ENCODE measurements at places on chromosomes 13 and 19.

- no peak for DNase-seq
Observed at GRCh38 chr13:36536546-36536945, 104.3 kb downstream of the CCNA1 start.

- DNase-seq = no peak
Observed at GRCh38 chr13:97254816-97255215, 32.7 kb downstream of the MBNL2 start.

DNA sequence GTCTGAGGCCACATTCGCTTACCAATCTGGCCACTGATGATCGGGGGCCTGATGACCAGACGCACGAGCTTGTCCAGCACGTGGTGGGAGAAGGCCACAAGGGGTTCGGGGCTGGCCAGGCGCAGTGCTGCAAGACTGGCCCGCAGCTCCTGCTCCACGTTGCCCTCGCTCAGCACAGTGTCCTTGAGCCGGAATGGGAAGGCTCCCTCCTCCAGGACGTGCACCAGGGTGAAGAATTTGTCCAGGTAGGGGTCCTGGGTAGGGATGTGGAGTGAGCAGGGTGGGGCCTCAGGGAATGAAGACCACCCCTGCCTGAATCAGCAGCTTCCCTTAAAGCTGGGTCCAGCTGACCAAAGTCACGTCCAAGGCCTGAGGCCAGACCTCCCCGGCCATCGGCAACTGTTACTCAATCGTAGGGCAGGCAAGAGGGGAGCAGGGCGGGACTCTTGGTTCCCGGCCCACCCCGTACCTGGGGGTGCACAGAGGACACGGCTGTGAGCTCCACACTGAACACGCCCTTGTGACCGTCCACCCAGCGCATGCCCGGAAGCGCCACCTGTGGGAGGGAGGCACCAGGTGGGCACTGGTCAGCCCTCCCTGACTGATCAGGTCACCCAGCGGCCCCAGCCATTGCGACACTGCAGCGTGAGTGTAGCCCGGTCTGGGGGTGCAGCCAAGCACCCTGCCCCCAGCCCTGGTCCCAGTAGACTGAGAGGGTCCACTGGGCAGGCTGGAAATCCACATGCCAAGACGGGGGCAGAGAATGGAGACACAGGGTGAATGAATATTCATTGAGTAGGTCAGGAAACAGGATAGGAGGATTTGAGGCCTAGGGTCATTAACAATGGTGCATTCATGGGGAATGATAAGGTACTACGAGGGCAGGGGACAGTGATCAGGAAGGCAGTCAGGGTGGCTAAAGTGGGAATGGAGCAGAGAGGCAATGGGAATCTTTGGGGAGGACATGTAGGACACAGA lies 2.8 kb upstream of the ANGPTL8 start:
- no peak for DNase-seq

DNA sequence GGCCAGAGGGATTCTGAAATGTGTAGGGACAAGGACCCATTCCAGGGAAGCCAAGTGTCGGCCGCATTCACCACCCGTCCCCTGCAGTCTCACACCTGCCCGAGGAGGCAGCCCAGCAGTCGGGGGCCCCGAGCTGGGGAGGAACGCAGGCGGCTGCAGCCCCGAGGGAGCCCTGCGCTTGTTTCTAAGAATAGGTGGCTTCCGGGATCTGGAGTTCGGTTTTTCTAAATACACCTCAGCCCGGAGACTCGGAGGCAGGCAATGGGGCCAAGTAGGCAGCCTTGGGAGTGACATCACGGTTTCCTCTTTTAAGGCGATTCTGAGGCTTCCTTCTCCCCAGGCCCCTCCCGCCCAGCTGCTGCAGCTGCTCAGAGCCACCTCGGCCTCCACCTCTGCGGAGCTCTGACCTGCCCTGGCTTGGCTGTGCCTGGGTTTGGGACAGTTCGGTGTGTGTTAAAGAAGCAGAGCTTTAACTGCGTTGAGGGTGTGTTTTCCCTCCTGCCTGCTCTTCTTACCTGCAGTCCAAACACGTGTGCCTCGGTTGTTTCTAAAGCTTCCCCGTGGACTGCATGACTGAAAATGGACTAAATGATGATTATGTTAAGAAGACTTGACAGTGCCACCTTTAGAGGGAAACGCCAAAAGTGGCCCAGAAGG lies 80.5 kb downstream of the COL4A2 start:
- DNase-seq = no peak

GRCh38 chr13:43947897-43948458 lies 68.3 kb downstream of the LACC1 start:
- DNase-seq = no peak

DNA sequence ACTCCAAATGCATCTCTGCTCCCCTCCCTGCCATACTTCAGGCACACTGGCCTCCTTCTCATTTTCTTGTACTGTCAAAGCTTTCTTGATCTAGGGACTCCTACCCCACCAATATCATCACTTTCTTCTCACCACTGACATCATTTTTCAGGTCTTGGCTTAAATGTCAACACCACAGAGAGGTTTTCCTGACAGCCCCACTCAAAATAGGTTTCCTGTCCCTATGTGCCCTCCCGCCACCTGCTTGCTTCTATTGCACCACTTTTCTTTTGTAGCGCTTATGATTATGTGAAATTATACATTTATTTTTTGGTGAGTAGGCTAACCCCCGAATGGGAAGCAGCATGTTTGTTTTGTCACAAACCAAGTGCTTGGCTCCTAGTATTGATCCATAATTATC lies 164.6 kb downstream of the NDFIP2 start:
- no peak for DNase-seq

DNA sequence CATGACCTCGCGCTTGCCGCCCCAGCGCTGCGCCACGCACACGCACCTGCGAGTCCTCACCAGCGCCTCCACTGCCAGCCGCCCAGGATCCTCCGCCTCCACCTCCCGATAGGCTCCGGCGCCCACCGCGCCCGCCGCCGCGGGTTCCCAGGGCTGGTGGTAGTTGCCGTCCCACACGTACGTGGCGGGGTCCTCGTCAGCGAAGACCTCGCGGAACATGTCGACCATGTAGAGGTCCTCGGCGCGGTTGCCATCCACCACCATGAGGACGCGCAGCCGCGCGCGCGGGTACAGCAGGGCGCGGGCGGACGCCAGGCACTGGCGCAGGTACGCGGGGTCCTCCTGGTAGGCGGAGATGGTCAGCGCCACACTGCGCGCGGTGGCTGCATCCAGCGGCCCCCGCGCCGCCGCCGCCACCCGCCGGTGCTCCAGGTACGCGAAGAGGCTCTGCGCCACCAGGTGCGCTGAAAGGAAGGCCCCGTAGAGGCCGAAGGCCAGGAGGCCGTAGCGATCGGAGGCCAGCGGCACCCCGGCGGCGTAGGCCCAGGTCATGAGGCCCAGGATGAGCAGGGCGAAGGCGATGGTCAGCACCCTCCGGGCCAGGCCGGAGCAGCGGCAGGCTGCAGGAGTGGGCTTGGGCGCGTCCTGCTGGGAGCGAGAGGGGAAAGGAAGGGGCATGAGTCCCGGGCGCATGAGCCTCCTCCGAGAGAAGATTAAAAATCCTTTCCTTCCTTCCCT lies 4.4 kb downstream of the HAS1 start:
- DNase-seq = no peak

GRCh38 chr13:33840402-33840801 lies 22.5 kb downstream of the RFC3 start:
- no peak for DNase-seq

DNA sequence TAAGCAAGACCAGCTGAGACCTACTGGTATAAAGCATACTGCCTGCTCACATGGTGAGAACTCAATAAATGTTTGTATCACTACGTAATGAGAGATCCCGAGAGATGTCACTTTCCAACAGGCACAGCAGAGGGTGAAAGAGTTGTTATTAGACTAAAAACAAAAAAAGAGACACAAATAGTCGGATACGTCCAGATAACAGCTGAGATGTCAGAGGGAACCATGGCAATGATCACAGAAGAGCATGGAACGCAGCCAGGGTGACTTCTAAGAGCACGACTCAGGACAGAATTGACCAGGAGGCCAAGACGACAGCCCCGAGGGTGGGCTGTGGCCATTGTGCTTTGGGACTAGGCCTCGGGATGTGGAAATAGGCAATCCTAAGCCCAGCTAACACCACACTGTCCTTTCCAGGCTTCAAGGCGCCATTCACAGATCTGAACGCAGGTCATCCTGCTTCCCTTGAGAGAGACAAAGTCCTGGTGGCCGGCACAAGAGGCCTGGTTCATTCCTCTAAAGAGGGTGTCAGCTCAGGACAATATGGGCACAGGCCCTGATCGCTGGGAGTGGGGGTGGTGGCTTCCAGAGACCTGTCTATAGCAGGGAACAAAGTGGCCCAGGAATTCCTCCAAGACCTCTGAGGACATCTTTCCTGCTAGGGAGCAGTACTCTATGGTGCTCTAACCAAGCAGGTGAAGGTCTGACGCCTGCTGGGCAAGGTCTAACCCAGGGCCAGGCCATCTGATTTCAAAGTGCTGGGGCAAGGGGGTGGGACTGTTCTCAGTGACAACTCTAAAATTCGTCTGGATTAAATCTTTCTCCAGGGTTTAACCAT lies 3.2 kb downstream of the SH3GL1 start:
- no peak for DNase-seq

- DNase-seq = no peak
Observed at GRCh38 chr19:33249740-33250366, 24.2 kb upstream of the SLC7A10 start.

All from iPS DF 6.9 (cell line).